Fibroblast of mammary gland (primary cell): ENCODE measurements at places on chromosomes 5 and 9.

DNA sequence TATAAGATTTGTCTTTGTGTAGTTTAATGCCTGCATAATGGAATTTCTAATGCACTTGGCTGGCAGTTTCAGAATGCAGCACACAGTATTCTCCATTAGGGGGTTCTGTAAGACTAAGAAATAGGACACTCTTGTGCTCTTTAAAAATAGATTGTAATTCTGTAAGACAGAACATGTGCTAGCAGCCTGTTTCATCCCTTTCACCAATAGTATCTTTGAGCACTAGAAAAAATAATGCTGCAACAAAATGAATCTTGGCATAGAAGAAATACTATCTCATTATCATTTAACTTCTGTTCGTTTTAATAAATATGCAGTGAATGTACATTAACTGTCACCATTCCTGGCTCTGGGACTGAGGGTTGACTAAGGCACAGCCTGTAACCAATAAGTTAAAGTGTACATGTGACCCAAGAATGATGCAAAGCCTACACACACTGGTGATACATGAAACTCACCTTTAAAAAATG lies 23.8 kb upstream of the ZNF622 start:
- peak; percentile 66 for DNase-seq

DNA sequence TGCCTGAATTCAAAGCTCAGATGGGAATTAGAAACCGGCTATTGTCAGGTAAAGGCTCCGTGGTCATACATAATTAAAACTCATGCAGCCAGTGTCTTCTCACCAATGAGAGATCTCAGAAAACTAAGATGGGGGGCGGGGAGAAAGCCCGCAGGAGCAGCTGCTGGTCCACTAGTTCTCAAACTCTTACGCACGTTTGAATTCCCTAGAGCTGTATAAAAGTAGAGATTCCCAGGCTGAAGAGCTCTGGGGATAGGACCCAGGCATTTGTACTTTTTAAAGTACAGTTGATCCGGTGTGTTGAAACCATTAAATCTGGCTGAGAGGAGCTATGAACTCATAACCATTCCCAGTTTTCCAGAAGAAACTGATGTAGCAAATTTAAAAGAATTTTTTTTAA lies 68.5 kb downstream of the FRMD3 start:
- no peak for DNase-seq

GRCh38 chr9:137156567-137157375 lies 13.1 kb downstream of the LRRC26 start:
- DNase-seq: peak; percentile 56

DNA sequence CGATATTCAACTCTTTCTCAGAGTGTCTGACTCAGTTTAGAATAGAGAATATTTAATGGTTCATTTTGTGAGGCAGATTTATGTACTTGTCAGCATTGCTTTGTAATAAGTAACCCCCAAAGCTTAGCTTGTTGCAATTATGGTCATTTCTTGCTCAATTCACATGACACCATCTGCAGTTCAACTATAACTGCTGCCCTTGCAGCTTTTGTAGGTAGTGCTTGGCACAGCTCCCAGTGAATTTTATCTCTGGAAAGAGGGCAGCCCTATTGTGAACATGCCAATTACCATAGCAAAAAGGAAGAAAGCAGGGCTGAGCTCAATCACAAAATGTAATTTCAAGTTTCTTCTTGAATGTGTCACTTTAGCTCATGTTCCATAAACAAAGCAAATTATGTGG lies 1587.7 kb upstream of the ACO1 start:
- DNase-seq: no peak

DNA sequence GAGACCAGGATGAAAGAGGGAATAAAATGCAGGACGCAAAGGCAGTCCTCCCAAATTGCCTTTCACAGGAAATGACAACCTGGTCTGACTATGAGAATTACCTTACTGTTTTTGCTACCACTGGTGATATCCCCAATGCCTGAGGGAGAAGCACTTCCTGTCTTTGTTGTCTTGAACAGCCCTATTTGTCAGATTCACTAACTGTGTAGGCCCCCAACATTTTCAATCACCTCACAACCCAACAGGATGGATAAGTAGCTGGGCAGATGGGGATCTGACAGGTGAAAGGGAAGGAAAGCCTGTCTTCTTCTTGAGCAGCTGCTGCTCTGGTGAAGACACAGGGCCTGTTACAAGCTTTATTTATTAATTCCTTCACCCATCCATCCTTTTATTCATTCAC lies 9.7 kb downstream of the ESM1 start:
- DNase-seq: no peak

DNA sequence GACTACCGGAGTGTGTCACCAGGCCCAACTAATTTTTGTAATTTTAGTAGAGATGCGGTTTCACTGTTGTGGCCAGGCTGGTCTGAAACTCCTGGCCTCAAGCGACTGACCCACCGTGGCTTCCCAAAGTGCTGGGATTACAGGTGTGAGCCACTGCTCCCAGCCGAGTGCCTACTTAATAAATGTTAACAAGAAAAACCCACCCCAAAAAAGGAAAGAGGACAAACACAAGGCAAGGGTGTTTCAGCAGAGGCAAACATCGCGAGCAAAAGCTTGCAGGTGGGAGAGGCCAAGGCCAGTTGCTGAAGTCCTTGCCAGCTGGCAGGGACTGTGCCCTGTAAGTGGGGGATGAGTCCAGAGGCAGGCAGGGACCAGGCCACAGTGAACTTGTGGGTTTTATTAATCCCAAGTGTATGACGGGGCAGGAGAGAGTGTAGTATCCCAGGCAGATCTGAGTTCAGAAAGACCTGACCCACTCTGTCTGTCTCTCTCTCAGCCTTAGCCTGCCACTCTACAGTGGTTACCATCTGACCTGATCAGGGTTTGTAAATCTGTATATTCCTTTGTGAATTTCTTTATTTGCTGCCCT lies 6.4 kb upstream of the FPGS start:
- peak; percentile 53 for DNase-seq

- no peak for DNase-seq
Observed at GRCh38 chr5:2032432-2032831, 149.7 kb upstream of the IRX4 start.

- DNase-seq: no peak
Observed at GRCh38 chr5:172385010-172385563, 69.2 kb downstream of the SH3PXD2B start.

DNA sequence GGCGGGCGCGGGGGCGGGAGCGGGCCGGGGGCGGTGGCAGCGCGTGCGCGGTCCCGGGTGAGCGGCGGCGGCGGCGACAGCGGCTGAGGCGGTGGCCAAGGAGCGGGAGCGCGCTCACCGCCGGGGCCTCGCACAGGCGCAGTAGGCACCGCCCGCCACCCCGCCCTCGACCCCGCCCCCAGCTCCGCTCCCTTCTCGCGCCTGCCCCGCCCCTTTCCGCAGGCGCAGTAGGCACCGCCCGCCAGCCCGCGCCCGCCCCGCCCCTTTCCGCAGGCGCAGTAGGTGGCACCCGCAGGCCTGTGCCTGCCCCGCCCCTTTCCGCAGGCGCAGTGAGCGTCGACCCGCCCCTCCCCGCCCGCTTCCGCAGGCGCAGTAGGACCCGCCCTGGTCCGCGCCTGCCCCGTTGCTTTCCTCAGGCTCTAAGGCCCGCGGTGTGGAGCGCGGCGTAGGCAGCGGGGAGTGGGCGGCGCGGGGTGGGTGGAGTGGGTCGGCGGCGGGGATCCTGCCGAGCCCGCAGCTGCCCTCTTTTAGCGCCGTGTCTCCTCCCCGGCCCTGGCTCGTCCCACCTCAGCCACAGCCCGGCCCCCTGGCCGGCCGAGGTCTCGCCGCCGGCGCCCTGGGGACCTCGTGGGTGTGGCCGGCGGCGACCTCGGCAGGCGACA lies at the start of gene CAMSAP1:
CAMSAP1 (minus strand) TSS at position 116 of the 662 bp plus-strand sequence. CDS start 387 bp downstream, outside the sequence.
- peak; percentile 85 for DNase-seq

DNA sequence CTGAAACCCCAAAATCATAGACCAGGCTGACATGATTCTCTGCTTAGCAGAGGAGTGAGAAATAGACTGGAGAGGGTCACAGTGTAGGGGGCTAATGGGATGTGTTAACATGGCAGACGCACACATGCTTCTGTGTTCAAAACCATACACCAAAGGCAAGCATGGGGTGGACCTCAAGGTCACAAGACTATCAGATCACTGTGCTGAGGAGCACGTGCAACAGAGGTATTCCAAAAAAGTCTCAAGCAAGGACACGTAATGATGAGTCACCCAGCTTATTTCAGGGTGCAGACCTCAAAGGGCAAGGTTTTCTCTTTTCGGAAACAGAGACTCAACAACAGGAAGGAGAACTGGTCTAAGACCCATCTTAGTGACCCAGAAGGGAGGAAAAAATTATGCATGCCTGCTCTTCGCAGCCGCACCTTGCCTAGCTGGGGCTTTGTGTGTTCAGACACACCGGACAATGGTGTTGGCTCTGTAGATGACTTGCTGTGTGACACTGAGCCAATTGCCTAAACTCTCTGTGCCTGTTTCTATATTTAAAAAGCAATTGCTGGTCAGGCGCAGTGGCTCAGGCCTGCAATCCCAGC lies 20.3 kb downstream of the WHRN start:
- DNase-seq: peak; percentile 89

- peak; percentile 4 for DNase-seq
Observed at GRCh38 chr9:9229269-9229668, 1383.5 kb downstream of the PTPRD start.

DNA sequence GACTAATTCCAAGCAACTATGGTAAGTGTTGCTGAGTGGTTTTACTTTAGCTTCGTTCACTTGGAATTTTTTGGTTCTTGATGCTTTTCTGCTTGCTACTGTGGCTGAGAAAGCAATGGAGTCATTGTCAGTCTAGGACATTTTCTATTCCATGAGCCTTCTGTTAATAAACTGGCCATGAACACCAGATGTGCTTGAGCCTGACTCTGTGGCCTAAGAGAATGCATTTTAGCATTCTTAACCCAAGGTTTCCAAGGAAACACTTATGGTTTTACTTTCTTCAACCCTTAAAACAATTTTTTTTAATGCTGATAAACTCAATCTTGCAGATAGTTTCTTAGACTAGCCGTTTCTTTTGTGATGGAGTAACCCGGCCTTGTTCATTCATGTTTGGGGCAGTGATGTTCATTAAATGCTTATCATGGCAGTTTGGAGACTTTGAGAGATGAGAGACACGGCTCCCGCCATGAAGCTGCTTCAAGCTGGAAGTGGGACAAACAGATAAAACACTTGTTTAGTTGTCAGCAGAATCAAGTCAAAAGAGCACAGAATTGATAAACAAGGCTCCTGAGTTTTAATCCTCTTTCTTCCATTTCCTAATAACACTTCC lies 42.4 kb downstream of the OSTF1 start:
- DNase-seq: peak; percentile 9

DNA sequence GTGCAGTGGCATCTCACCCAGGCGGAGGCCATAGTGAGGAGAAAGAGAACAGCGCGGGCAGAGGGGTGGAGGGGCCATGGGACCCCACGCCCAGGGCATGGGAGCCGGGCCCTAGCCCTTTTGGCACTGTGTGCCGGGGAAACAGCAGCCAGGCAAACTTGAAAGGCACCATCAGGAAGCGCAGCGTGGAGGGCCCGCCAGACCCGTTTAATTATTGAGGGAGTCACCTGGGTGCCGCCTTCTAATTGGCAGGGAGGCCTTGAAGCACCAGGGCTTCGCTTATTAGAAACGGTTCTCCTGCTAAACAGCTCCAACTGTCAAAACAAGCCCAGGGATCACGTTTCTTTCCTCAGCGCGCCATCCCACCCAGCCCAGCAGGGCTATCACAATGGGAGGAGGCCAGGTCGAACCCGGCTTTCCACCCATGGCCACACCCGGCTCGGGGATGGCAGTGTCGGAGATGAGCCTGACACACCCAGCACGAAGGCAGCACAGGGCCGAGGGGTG lies 104.6 kb upstream of the SARDH start:
- DNase-seq: no peak

DNA sequence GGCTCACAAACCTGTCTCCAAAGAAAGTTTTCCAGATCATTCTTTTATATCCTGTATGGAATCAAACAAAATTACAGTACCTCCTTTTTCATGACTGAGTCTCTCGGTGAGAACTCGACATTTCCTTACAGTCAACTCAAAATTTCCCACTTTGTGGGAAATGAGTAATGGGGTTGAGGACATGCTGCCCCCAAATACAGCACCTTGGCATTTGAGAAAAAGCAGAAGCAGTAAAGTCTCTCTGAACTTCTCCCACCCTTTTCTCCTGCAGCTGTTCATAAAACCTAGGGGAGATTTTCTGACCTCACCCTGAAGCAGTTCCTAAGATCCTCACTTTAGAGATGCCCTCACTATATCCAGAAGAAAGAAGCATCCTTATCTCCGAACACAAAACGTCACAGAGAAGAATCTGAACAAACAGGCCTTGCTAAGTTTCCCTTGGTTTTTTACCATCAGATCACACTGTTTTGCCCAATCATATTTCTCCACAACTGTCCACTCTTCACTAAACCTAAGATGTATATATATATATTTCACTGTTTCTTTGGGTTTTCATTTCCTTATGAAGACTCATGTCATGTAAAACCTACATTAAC lies 96.1 kb upstream of the APC start:
- DNase-seq: no peak

- no peak for DNase-seq
Observed at GRCh38 chr5:72074251-72074650, 33.0 kb upstream of the MAP1B start.

DNA sequence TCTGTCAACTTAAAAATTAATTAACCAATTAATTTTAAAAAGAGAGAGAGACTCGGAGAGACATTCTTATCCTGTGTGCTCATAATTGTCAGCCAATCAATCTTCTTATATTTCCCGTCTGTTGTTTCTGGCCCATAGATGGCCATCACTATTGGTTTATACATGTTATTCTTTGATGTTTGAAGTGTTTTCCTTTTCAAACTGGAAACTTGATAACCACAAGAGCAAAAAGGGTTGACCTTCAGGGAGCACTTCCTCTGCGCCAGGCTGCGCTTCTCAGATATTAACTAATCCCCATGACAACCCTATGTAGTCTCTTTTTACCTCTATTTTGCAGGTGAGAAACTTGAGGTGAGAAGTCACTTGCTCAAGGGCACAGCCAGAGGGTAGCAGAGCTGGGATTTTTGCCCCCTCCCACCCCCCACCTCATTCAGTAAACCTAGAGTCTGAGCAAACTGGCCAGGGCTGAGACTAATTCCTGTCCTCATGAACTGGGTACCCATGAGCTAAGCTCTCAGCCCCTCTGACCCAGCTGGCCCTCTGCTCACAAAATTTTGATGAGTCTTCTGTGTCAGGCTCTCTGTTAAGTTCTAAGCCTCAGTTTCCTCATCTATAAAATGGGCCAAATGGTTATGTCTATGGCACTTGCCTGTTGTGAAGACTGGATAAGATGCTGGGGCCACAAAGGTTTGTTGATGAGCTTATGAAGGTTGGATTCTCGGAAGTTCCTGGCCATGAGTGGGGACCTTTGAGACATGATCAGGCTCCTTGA lies 86.0 kb upstream of the SH3PXD2B start:
- DNase-seq: no peak

DNA sequence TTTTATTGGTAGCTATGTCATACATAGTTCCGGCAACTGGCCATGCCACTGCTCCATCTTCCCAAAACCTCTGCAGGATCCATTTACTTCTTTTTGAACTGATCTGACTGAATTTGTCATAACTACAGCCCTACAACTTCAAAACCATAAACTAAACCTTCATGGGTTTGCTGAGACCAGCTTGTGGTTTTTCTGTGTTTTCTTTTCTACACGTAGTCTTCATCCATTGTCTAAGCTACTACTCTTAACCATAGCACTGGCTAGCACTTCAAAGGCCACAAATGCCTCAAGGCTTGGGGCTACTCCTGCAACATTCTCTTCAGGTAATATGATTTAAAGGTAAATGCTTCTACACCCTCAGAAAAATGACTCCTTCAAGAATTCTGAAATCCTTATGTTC lies 9.0 kb upstream of the KIF2A start:
- no peak for DNase-seq

- no peak for DNase-seq
Observed at GRCh38 chr5:106860398-106861044, 810.2 kb downstream of the EFNA5 start.
